Upper lobe of right lung (tissue), 1 donor: ENCODE measurements at places on chromosomes 5 and 9. TPM values are rescaled to one million over a fixed set of nuclear protein-coding genes. Genes with fewer than 3 reads are reported as not detected.

GRCh38 chr5:40630126-40630525, 49.6 kb upstream of the PTGER4 start:
- no peaks in the 10 kb centered on the region for H3K4me1 ChIP-seq
- DNase-seq = no peak
- no peaks in the 10 kb centered on the region for H3K36me3 ChIP-seq
- H3K27ac ChIP-seq = no peak overlapping the region

GRCh38 chr9:10651012-10651411, 38.2 kb upstream of the PTPRD start:
- peak; percentile 21 for DNase-seq
- no peaks in the 10 kb centered on the region for H3K27me3 ChIP-seq
- no peak overlapping the region for H3K4me3 ChIP-seq
- no peak overlapping the region for H3K27ac ChIP-seq

DNA sequence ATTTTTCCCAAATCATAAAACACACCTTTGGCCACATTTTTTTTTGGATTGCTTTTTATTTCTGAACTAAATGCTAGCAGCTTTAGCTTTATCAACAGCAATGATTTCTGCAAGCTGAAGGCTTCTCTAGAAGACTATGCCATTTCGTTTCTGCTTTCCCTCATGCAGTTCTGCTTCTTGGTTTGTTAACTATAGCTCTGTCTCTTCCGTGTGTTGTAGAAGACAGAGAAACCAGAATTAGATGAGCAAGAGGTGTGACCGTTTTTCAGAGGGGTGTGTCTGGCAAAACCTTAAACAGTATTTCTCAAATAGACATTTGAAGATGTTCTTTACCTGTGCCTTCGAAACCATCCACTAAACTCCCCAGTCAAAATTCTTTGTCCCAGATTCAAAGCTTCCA, 131.5 kb downstream of the ZNF462 start:
- H3K27ac ChIP-seq = no peak overlapping the region
- H3K4me1 ChIP-seq = no peaks in the 10 kb centered on the region
- no peak overlapping the region for H3K4me3 ChIP-seq
- H3K27me3 ChIP-seq = no peaks in the 10 kb centered on the region
- no peak for DNase-seq

GRCh38 chr5:169576181-169576598, 7.4 kb upstream of the SPDL1 start:
- peaks cover 13% of the 10 kb centered on the region for H3K27me3 ChIP-seq
- no peaks in the 10 kb centered on the region for H3K36me3 ChIP-seq
- DNase-seq = no peak
- H3K4me3 ChIP-seq = no peak overlapping the region

- no peak overlapping the region for H3K27ac ChIP-seq
- H3K36me3 ChIP-seq = no peaks in the 10 kb centered on the region
- H3K4me1 ChIP-seq = no peaks in the 10 kb centered on the region
- no peaks in the 10 kb centered on the region for H3K27me3 ChIP-seq
- no peak for DNase-seq
Measured at GRCh38 chr9:80242022-80242421, 670.3 kb downstream of the TLE4 start.

DNA sequence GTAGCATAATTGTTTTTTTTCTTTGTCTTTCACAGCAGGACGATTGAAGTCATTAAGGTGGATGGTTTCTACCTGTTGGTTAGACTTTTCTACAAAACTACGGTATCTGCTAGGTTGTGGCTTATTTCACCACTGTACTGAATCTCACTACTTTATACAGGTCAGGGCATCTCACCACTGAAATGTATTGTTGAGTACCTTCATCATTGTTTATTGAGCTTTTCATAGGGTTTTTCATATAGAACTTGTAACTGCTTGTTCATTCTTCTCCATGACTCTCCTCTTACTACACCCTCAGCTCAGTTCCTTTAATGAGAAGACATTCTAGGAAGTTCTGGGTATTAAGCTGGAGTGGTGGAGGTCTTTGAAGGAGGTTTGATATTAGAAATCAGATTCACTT, 75.1 kb downstream of the PAM start:
- H3K4me3 ChIP-seq = no peak overlapping the region
- H3K36me3 ChIP-seq = no peaks in the 10 kb centered on the region
- H3K27me3 ChIP-seq = no peaks in the 10 kb centered on the region
- H3K4me1 ChIP-seq = no peaks in the 10 kb centered on the region
- no peak overlapping the region for H3K27ac ChIP-seq
- DNase-seq = no peak

DNA sequence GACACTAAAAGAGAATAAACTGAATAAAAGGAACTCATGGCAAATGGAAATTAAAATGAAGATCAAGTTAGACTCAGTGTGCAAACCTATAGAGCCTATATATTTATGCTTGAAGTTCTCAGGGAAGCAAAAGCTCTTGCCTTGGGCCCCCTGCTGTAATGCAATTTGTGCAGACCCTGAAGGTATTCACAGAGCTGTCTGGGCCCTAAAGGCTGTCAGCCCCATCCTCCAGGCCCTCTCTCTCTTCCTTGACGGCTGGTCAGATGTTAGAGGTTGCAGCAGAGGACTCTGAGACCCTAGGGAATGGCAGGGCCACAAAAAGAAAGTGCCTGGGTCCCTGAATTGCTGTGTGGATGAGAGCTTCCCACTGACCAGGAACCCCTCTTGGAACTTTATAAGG, 283.9 kb upstream of the TUT7 start:
- DNase-seq = no peak
- no peak overlapping the region for H3K4me3 ChIP-seq
- no peaks in the 10 kb centered on the region for H3K4me1 ChIP-seq
- peaks cover 20% of the 10 kb centered on the region for H3K27me3 ChIP-seq

- H3K4me1 ChIP-seq = no peaks in the 10 kb centered on the region
- no peaks in the 10 kb centered on the region for H3K36me3 ChIP-seq
- DNase-seq = no peak
- H3K27ac ChIP-seq = no peak overlapping the region
- no peak overlapping the region for H3K4me3 ChIP-seq
Measured at GRCh38 chr5:77893225-77893860, 117.2 kb upstream of the TBCA start.

DNA sequence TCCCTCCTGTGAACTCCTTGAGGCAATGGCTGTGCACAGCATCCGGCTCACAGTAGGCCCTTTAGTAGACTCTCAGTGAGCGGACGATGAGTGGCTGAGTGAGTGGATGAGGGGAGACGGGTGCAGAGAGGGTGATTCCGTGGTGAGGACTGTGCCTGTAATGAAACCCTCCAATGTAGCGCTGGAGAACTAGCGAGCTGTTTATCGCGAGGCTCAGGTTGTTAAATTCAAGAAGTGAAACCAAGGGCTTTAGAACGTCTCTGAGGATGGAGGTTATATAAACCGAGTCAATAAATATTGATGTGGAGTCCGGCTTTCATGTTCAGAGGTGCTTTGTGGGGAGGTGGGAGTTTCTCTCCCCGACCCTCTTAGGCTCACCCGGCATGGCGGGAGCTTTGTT, 53.2 kb downstream of the NSG2 start:
- no peak overlapping the region for H3K27ac ChIP-seq
- H3K4me1 ChIP-seq = no peaks in the 10 kb centered on the region
- no peak for DNase-seq
- no peaks in the 10 kb centered on the region for H3K27me3 ChIP-seq
- no peak overlapping the region for H3K4me3 ChIP-seq

- peaks cover 25% of the 10 kb centered on the region for H3K36me3 ChIP-seq
- DNase-seq = peak; percentile 76
- no peaks in the 10 kb centered on the region for H3K27me3 ChIP-seq
- peak overlapping the region; percentile 80 for H3K27ac ChIP-seq
Measured at GRCh38 chr9:133113949-133114885, 6.8 kb downstream of the RALGDS start.

DNA sequence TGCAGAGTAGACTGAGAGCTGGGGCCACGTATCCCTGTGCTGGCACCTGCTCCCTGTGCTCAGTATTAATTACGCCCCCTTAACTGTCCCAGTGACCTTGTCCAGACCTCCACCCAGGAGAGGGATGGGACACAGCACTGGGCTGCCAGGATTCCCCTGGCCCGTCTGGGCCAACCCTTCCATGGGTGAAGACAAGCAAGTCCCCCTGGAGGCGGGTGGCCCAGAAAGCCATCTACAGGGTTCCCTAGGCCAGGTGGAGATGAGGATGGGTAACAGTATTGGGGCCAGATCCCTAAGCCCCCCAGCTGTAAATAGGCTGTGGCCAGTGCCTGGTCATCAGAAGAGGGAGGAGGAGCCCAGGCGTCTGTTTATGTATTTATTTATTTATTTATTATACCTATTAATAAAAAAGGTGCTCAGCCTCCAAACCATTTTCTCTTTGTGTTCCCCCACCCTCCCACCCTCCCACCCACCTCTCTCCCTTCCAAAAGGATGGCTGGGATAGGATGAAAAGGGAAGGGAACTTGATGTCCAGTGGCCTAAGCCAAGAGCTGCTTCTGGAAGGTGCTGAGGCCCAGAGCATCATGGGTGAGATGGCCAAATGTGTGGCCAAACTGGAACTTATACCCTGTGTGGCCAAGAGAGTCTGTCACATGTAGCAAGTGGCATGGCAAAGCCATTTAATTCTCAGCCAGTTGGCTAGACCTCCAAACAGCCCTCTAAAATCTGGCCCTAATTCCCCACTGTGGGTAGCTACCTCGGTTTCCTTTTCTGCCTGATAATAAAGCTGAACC, 43.4 kb upstream of the TESK1 start:
- H3K4me3 ChIP-seq = no peak overlapping the region
- peaks cover 42% of the 10 kb centered on the region for H3K36me3 ChIP-seq
- DNase-seq = no peak
- peaks cover 4% of the 10 kb centered on the region for H3K4me1 ChIP-seq
- no peaks in the 10 kb centered on the region for H3K27me3 ChIP-seq

GRCh38 chr5:14328144-14328543, 185.0 kb downstream of the TRIO start:
- H3K4me3 ChIP-seq = no peak overlapping the region
- no peak for DNase-seq
- H3K27ac ChIP-seq = no peak overlapping the region
- no peaks in the 10 kb centered on the region for H3K4me1 ChIP-seq
- no peaks in the 10 kb centered on the region for H3K27me3 ChIP-seq

DNA sequence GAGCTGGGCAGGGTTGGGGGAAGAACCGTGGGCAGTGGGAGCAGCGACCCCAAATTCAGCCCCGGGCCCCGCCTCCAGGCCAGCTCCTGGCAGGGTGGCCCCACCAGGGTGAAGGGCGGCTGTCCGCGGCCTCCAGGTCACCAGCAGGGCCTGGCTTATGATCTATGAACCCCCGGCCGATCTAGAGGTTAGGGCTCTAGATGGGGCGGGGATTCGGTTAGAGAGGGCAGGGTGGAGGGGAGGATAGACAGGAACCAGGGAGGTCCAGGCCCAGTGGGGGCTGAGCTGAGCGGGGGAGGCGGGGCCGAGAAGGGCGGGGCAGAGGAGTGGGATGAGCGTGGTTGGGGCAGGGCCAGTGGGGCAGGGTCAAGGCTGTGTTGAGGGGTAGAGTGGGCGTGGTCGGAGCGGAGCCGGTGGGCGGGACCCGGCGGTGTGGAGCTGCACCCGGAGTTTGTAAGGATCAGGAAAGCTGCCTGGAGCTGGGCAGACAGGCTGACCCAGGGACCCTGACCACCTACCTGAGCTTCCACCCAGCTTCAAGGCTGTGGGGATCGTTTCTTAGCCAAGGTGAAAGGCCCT, 29.3 kb upstream of the OBP2B start:
- H3K36me3 ChIP-seq = no peaks in the 10 kb centered on the region
- DNase-seq = peak; percentile 92
- peak overlapping the region; percentile 51 for H3K27ac ChIP-seq
- H3K4me1 ChIP-seq = peaks cover 19% of the 10 kb centered on the region

GRCh38 chr9:97659771-97660170, 26.1 kb downstream of the NCBP1 start:
- no peaks in the 10 kb centered on the region for H3K4me1 ChIP-seq
- peaks cover 99% of the 10 kb centered on the region for H3K36me3 ChIP-seq
- DNase-seq = no peak
- no peak overlapping the region for H3K27ac ChIP-seq

DNA sequence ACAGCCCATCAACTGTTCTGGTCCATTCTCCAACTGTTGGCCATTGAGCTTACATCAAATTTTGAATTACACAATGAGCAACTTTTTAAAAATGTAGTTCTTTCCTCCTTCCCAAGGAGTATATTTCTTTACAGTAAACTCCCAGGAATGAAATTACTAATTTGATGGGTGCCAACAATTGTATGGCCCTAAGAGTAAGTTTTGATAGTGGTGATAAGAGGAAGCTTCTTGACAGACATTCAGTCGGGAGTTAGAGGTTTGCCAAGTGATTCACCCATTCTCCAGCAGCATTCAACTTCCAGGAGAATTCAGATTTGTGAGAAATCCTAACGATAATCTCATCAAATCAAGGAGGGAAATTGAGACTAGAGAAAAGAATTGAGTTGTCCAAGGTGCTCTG, 579.9 kb downstream of the ACTL7B start:
- H3K36me3 ChIP-seq = no peaks in the 10 kb centered on the region
- H3K4me1 ChIP-seq = peaks cover 9% of the 10 kb centered on the region
- H3K27me3 ChIP-seq = no peaks in the 10 kb centered on the region
- no peak overlapping the region for H3K4me3 ChIP-seq

GRCh38 chr5:98402130-98402529, 371.3 kb upstream of the RGMB start:
- no peaks in the 10 kb centered on the region for H3K36me3 ChIP-seq
- H3K27ac ChIP-seq = no peak overlapping the region
- no peaks in the 10 kb centered on the region for H3K27me3 ChIP-seq
- H3K4me1 ChIP-seq = no peaks in the 10 kb centered on the region
- no peak for DNase-seq

DNA sequence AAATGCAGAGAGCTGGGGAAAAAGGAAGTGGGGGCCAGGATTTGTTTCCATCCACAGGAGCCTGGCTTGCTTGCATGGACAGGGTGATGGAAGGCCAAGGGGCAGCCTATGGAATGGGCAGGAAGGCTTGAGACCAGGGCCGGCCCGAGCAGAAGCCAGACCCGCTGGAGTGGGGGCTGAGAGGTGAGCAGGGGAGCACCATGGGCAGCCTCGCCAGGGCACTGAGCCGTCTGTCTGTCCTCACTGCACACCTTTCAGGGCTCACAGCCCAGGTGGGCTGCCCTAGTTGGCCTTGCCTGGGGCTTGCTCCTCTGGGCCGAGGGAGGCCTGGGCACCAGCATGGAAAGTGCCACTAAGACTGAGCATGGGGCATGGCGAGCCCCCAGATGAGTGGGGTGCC, 58.6 kb upstream of the CNOT6 start:
- no peak overlapping the region for H3K4me3 ChIP-seq
- H3K36me3 ChIP-seq = no peaks in the 10 kb centered on the region
- no peaks in the 10 kb centered on the region for H3K4me1 ChIP-seq
- H3K27ac ChIP-seq = no peak overlapping the region
- peak; percentile 41 for DNase-seq
- peaks cover 4% of the 10 kb centered on the region for H3K27me3 ChIP-seq

Gene KIF24
- 0.46 TPM for total RNA-seq

Gene GKAP1
- total RNA-seq = 5.4 TPM

Gene CCL21
- 37.7 TPM for total RNA-seq

Gene HTR4
- 0.43 TPM for total RNA-seq

Gene ABL1
- total RNA-seq = 52.1 TPM

Gene PCDHGB1
- 2.0 TPM for total RNA-seq

Gene DDX4
- not detected for total RNA-seq

Gene PHF19
- total RNA-seq = 19.0 TPM

Gene FKBP15
- 60.6 TPM for total RNA-seq

Gene FAT2
- 0.41 TPM for total RNA-seq

Gene RIC1
- total RNA-seq = 23.9 TPM
